T-cell (primary cell): ENCODE measurements at places on chromosomes 1 and 21. TPM values are rescaled to one million over a fixed set of nuclear protein-coding genes. Genes with fewer than 3 reads are reported as not detected.

DNA sequence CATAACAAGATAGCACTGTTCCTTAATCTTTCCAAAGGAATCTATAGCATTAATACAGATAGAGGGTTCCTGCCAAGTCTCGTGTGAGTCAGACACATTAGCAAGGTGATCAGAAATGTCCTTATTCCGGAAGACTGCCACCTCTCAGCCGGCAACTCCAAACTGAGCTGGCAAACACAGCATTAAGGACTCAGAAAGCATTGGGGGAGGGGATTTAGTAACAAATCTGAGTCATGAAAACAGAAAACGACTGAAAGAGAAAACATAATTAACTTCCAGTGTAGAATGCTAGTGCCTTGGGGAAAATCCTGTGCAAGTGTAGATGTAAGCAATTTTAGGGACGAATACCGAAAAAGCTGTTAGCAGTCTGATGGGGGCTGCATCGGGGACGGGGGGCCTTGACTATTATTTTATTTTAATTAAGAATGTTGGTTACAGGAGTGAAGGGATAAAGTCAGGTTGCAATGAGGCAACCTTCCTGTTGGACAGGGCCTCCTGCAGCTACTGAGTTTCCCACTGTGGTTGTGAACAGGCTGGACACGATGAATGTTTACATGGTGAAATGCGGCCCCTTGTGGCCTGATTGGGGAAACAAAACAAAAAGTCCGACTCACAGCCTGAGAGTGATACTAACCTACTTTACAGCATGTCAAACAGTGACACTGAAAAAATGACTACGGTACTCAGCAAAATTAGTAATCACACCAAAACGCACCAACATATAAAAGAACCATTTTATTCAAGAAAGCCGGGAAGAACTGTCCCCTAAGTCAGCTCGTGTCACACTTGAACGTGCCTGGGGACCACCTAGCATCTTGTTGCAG is 20.7 kb downstream of the MIS18A start:
- no peak for DNase-seq
- H3K27me3 ChIP-seq: peaks cover 9% of the 10 kb centered on the region
- H3K27ac ChIP-seq: no peak overlapping the region
- no peaks in the 10 kb centered on the region for H3K36me3 ChIP-seq
- H3K4me1 ChIP-seq: no peaks in the 10 kb centered on the region

DNA sequence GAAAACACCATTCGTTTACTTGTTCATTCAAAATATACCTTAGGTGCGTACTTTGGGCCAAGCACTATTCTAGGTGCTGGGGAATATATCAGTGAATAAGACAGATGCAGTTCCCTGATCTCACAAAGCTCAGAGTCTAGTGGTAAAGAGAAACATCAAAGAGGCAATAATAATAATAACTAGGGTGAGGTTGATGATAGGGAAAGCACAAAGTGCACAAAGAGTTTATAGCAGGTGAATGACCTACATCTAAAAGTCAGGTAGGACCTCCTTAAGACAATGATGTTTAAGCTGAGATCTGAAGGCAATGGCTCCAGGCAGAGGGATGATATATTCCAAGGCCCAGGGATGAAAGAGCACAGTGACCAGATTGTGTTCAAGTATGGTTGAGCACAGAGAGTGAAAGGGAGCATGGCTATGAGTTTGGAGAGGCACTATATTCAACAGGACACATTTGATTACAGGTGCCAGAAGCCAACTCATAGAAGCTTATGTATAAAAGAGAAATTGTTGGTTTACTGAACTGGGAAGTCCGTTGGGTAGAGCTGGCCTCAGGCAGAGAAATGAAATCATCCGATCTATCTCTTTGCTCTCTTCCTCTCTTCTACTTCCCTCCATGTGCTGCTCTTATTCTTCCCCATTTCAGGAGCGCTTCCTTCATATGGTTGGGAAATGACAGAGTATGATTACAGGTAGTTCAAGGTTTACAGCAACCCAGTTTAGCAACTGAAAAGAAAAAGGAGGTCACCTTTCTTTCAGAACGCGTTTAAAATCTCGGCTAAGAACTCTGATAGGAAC is 23.0 kb upstream of the CCT8 start:
- H3K27me3 ChIP-seq: no peaks in the 10 kb centered on the region
- H3K36me3 ChIP-seq: no peaks in the 10 kb centered on the region
- H3K4me3 ChIP-seq: no peak overlapping the region
- DNase-seq: no peak
- no peaks in the 10 kb centered on the region for H3K4me1 ChIP-seq
- no peak overlapping the region for H3K27ac ChIP-seq

MYOG gene
- not detected for total RNA-seq

DNA sequence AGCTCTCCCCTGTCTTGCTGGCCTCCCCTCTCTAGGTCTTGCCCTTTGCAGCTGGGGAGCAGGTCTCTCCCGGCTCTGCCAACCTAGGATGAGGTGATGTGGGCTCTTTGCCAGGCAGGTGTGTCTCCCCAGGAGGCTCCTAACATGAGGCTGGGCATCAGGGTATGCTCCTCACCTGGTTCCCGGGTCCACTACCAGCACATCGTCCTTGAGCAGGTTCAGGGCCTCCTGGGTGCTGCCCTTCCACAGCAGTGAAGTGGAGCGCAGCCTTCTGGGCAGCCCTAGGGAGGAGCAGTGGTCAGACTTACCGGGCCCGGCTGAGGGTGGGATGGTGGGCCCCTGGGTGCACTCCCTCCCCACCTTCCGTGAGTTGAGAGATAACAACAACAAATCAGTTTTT is 17.5 kb downstream of the LACTBL1 start:
- H3K27ac ChIP-seq: no peak overlapping the region
- peaks cover 16% of the 10 kb centered on the region for H3K27me3 ChIP-seq
- H3K36me3 ChIP-seq: no peaks in the 10 kb centered on the region
- no peak overlapping the region for H3K4me3 ChIP-seq
